GM13976 (cell line): ENCODE measurements at places on chromosomes 11 and 22.

GRCh38 chr11:61057615-61058014 is 44.7 kb upstream of the CD5 start:
- DNase-seq: no peak

- DNase-seq: peak; percentile 90
Measured at GRCh38 chr22:41697126-41697775, 2.1 kb upstream of the MEI1 start.

- no peak for DNase-seq
Measured at GRCh38 chr11:10899121-10899830, 41.4 kb upstream of the ZBED5 start.

DNA sequence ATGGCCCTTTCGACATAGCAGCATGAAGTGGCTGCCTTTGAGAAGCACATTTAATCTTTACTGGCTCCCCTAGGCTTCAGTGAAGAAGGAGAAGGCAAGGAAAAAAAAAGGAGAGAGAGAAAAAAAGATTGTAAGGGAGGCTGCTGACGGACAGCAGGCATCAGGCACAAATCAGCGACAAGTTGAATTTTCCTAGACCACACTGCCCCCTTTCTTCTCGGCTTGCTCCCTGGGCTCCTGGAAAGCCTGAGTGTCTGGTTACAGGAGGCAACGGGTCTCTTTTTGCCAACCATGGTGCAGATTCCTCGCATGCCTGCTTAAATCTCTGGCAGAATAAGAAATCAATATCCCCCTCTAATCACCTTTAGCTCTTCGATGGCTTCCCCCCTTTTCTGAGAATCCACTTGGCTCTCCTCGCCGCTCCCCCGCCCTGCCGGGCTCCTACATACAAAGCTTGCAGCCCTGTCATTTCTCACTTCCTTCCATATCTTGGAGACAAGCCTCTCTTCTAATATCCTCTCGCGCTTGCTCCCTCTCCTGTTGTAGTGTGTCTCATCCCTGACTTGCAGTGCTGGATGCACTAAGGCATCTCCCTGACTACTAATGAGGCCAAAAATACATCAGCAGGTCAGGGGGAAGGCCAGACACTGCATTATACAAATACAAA is 14.3 kb downstream of the BLID start:
- no peak for DNase-seq

GRCh38 chr11:79419120-79419519 is 21.7 kb downstream of the TENM4 start:
- DNase-seq: no peak

GRCh38 chr11:84322211-84322610 is 1036.0 kb upstream of the CCDC90B start:
- DNase-seq: no peak

- DNase-seq: no peak
Measured at GRCh38 chr11:44759743-44760476, 33.1 kb downstream of the TSPAN18 start.

DNA sequence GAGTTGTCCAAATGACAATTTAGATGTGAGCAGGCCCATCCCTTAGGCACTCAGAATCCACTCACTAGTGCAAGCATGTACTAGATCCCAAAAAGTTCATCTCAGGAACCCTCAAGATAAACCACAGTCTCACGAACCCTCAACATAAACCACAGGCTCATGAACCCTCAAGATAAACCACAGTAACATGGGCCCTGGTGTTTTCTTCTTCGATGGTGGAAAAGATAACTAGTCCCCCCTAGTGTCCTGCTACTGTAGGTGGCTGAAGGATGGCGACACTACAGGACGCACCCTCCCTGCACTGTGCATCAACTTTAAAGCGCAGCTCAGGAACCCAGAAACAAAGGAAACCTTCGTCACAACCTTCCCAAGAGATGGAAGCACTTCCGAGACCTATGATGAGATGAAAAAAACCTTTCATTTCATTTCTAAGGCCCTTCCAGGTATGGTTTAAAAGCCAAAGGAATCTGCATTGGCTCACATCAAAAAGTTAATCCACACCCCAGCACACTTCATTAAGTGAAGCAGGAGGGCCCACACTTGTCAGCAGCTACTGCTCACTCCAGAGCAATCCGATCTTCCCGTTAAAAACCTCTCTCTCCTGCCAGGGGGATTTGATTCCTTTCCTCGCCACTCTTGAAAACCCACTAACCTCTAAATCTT is 2.4 kb downstream of the LARGE1 start:
- DNase-seq: peak; percentile 57

DNA sequence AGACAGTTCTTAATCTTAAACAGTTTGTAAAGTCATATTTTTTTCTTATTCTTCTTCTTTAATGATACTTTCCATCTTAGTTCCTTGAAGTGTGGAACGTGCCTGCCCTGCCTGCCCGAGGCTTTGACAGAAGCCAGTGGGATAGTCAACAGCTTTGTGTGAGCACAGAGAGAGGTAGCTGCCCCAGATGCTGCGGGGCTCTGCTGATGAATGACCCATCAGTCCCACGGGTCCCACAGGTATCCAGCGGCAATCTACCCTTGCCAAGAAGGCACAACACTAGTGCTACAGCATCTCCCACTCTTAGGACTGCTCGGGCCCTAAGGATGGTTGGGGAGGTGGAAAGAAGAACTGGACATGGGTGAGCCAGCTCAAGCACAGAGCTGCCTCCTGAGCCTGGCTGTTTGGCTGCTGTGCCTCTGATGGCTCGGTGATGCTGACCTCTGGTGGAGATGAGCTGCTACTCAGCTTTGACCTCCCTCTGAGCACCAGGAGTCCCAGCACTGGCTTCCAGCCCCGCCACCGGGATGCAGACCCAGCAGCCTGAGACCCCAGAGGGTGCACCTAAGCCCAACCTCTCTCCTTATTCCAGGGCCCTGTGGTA is 11.8 kb upstream of the APLNR start:
- no peak for DNase-seq

GRCh38 chr11:8826139-8826786 is 84.7 kb upstream of the AKIP1 start:
- DNase-seq: no peak

- no peak for DNase-seq
Measured at GRCh38 chr22:28139961-28140360, 220.9 kb upstream of the PITPNB start.

GRCh38 chr11:19422276-19422675 is 181.5 kb upstream of the E2F8 start:
- no peak for DNase-seq

DNA sequence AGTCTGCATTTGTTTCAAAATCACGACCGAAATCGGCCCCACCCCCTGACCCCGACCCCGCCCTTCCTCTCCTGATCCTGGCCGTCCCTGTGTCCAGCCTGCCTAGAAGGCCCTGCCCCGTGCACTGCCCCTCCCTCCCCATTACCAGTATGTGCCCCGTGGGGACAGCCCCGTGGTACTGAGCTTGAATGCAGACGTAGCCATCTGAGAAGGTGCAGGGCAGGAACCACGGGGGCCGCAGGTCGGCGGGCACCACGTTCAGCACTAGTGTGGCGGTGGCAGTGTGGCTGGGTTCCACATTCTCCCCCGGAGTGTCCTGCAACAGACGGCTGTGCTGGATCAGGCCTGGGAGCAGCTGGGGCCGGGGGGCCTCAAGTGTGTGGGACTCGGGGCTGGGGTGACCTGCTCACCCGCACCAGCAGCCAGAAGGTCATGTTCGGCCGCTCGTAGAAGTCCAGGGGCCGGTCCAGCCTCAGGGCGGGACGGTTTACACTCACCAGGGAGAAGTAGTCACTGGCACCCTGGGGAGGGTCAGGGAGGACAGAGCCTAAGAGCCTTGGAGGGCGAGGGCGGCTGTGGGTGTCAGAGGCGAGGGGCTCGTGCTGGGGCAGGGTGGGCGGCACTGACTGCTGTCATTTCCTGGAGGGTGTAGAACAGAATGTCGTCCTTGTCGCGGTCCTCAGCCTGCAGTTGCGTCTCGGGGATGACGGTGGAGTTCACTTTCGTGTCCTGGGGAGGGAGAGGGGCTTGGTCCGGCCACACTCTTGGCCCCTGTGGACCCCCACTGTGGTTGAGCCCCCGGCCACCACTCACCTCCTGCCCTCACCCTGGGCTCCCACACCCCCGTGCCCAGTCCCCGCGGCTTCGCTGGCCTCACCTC is 3.6 kb downstream of the CDHR5 start:
- DNase-seq: no peak

GRCh38 chr22:19663286-19663815 is 51.0 kb upstream of the SEPTIN5 start:
- DNase-seq: peak; percentile 11

GRCh38 chr11:35787626-35788025 is 125.1 kb downstream of the TRIM44 start:
- DNase-seq: no peak

- no peak for DNase-seq
Measured at GRCh38 chr11:44029977-44030911, 17.5 kb upstream of the ACCSL start.

GRCh38 chr11:62233730-62234129 is 8.3 kb upstream of the SCGB1D2 start:
- DNase-seq: no peak

DNA sequence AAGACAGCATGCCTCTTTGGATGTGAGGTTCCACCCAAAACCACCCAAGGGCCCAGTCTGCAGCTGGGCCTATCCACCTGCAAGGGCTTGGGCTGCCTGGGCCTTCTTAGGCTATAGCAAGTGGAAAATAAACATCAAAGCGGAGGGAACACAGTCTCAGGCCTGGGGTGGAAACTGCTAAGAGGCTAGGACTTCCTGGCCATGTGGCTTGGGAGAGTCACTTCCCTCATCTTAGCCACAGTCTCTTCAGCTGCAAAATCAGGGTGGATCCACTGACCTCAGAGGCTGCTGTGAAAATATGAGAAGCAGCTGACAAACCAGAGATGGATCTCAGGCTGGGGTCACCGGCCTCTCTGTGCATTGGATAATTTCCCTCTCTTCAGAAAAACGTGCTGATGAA is 30.6 kb upstream of the TFIP11 start:
- DNase-seq: no peak

DNA sequence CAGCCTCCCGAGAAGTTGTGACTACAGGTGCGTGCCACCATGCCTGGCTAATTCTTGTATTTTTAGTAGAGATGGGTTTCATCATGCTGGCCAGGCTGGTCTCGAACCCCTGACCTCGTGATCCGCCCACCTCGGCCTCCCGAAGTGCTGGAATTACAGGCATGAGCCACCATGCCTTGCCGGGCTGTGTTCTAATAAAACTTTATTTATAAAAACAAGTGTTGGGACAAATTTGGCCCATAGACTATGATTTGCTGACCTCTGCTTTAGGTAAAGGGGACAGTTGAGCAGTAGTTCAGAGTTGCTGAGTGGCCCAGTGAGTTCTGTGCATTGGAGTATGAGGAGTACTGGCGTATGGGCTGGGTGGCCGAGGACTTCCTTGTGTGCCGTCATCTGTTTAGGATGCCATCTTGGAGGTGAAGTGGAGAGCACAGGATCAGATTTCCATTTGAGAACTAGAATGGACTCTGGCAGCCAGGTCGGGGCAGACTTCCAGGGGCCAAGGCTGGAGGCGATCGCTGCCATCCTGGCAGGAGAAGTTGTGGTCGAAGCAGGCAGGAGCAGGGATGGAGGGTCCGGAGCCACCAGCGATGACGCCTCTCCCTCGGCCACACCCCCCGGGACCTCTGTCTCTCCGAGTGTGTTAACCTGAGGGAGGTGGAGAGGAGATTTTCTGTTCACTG is 43.8 kb downstream of the FBLN1 start:
- no peak for DNase-seq

GRCh38 chr11:15963266-15963665 is 393.1 kb downstream of the SOX6 start:
- DNase-seq: no peak

GRCh38 chr11:73248526-73249185 is 23.5 kb upstream of the P2RY6 start:
- DNase-seq: no peak

- no peak for DNase-seq
Measured at GRCh38 chr11:102251423-102251822, 65.9 kb upstream of the BIRC3 start.

DNA sequence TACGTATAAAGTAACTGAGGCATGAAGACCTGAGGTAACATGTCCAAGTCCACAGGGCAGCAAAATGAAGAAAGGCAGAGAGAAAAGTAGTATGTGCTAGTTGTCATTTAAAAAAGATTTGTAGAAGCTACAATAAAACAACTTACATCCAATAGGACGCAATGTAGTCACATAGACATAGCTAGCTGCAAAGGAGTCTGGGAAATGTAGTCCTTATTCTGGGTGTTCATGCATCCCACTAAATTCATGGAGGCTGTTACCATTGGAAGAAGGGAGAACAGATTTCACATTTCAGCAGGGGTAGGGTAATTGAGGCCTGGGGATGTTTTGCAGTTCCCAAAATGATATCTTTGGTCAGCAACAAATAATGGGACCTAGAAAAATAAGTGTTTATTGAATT is 571.4 kb downstream of the MIAT start:
- DNase-seq: no peak

GRCh38 chr11:34161812-34162492 is 56.5 kb downstream of the NAT10 start:
- no peak for DNase-seq

GRCh38 chr11:113553915-113554314 is 78.7 kb upstream of the DRD2 start:
- no peak for DNase-seq

DNA sequence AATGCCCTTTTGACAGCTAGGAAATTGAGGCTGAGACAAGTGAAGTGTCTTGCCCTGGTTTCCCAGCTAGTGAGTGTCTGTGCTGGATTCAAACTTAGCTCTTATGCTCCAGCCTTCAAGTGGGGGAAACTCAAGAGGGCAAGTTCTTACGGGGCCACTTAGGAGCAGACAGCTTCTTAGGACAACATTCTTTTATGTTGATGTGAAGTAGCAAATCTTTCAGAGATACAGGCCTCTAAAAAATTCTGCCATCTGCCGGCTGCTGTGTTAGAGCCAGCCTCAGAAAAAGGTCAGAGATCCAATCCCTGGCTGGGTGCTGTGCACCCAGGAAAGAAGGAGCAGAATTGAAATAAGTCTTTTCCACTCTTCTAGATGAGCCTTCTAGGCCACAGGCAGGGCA is 26.6 kb downstream of the TIMP3 start:
- DNase-seq: no peak

DNA sequence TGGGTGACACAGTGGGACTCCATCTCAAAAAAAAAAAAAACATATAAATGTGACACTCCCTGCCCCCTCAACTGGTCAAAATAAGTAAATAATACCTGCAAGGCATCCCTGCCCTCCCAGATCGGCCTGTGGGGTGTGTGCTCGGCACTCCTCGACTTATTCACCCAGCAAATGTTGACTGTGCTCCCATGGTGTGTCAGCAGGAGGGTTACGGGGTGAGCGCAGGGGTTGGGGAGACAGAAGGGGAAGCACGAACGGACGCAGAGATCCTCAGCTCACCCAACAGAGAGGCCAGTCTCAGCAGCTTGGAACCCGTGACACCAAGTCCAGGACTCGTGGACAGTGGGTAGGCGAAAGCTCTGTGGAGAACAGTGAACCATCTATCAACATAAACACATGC is 1.6 kb upstream of the ADM2 start:
- no peak for DNase-seq

DNA sequence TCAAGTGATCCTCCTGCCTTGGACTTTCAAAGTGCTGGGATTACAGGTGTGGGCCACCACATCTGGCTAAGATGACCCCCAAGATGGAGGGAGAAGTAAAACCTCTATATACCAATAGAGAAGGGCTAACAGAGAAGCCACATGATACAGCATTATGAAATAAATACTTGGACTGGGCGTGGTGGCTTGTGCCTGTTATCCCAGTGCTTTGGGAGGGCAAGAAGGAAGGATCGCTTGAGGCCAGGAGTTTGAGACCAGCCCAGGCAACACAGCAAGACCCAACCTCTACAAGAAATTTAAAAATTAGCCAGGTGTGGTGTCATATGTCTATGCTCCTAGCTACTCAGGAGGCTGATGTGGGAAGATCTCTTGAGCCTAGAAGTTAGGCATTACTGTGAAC is 61.7 kb downstream of the RAB30 start:
- no peak for DNase-seq

GRCh38 chr22:31377612-31378011 is 21.8 kb upstream of the DRG1 start:
- no peak for DNase-seq
